SK-N-SH (cell line): ENCODE measurements at places on chromosomes 7 and 10.

DNA sequence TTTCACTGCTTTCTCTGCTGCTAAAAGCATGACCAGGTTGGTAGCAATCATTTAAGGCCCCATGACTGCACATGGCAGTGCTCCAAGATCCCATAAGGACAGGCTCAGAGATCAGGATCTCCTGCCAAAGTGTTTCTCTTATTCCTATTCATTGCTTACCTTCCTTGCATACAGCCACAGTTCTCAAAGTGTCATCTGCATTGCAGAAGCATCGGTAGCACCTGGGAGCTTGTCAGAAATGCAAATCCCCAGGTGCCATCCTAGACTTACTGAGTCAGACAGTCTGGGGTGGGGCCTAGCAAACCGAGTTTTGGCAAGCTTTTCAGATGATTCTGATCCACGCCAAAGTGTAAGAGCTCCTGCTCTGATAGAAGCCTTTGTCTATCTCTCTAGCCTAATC, 489.0 kb upstream of the AUTS2 start:
- no peak overlapping the region for H3K4me3 ChIP-seq
- DNase-seq: no peak
- no peak overlapping the region for H3K27ac ChIP-seq

DNA sequence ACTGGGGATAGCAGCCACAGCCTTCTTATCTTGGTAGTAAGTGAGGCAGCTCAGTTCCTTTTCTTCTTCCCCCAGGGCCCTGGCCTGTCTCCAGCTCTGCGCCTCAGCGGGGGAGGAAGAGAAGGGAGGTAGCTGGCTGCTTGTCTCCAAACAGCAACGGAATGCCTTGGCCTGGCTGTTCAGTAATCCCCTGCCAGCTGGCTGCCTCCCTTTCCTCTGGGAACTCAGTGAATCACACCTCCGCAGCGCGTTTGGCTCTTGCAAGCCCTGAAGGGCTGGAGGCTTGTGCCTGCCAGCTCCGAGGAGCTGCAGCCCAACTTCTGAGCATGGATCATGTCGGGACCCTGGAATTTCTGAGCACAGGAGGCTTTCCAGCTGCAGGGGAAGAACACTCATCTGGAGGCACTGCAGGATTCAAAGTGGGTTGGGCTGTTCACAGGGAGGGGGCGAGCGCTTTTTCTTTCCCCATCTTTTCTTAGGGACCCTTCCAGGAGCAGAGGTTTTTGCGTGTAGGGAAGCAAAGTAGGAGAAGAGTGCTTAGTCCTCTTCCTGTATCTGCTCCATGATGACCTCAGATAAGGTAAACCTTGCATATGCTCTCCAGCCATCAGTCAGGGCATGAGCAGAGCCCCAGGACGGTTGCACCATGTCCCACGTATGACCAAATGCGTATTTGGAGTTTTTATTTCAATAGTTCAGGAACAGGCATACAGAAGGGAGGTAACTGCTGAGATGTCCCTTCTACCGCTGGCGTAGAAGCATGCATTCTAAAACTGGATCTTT, 253.2 kb upstream of the INHBA start:
- H3K36me3 ChIP-seq: no peaks in the 10 kb centered on the region
- no peak overlapping the region; the same call in 1 of the 2 replicates for H3K4me3 ChIP-seq
- H3K27ac ChIP-seq: peak overlapping the region; percentile 50
- no peaks in the 10 kb centered on the region; the same call in none of the 2 replicates for H3K4me1 ChIP-seq

- DNase-seq: no peak
- H3K27me3 ChIP-seq: no peaks in the 10 kb centered on the region
- H3K4me1 ChIP-seq: no peaks in the 10 kb centered on the region
- H3K36me3 ChIP-seq: no peaks in the 10 kb centered on the region
Measured at GRCh38 chr7:25234336-25234735, 6.0 kb upstream of the NPVF start.

DNA sequence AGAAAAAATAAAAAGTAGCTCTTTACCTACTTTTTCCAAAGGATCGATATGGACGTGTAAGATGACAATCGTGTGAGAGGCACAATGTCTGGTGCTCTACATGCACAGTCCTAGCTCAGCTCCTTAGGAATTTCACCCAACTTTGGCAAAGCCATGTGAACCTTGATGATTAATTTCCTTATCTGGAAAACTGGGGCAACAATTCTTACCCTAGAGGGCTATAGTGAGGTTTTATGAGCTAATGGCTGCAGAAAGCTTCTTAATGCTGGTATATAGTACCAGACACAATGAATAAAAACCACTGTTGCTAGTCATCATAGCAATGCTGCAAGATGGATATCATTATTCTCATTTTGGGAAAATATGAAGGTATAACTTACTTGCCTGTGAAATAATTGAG, 202.7 kb downstream of the PARD3 start:
- peaks cover 31% of the 10 kb centered on the region; the same call in 1 of the 2 replicates for H3K4me1 ChIP-seq
- H3K27me3 ChIP-seq: no peaks in the 10 kb centered on the region
- no peak overlapping the region for H3K27ac ChIP-seq
- DNase-seq: no peak

- H3K27ac ChIP-seq: no peak overlapping the region
- no peak overlapping the region for H3K4me3 ChIP-seq
- no peaks in the 10 kb centered on the region for H3K4me1 ChIP-seq
- H3K27me3 ChIP-seq: no peaks in the 10 kb centered on the region
- DNase-seq: no peak
Measured at GRCh38 chr10:32556783-32557395, 110.9 kb downstream of the CCDC7 start.

DNA sequence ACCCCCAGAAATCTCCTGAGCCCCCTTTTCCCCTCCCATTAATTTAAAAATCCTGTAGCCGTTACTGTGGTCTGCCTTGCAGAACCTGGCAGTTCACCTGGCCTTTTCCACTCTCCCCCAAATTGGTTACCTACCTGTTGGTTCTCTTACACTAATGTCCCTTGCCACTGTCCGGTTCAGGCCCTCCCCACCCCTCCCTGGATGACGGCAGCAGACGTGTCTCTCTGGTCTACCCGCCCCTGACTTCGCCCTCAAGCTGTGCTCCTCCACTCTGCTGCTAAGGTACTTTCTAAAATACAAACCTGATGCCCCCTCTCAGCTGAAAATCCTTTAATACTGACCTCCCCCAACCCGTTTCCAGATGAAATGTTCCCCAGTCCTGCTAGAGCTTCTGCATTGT, 15.6 kb upstream of the SH3PXD2A start:
- no peak overlapping the region for H3K27ac ChIP-seq
- no peaks in the 10 kb centered on the region for H3K4me1 ChIP-seq
- H3K27me3 ChIP-seq: no peaks in the 10 kb centered on the region
- no peak for DNase-seq
- no peaks in the 10 kb centered on the region for H3K36me3 ChIP-seq
- no peak overlapping the region for H3K4me3 ChIP-seq

- no peaks in the 10 kb centered on the region for H3K27me3 ChIP-seq
- H3K36me3 ChIP-seq: no peaks in the 10 kb centered on the region
- no peaks in the 10 kb centered on the region for H3K4me1 ChIP-seq
- DNase-seq: peak; percentile 70
- no peak overlapping the region for H3K27ac ChIP-seq
Measured at GRCh38 chr10:95363303-95363912, 72.6 kb upstream of the PDLIM1 start.

GRCh38 chr10:43202224-43202656, 64.0 kb downstream of the CSGALNACT2 start:
- H3K4me1 ChIP-seq: no peaks in the 10 kb centered on the region; the same call in 1 of the 2 replicates
- H3K4me3 ChIP-seq: no peak overlapping the region
- peak; percentile 36 for DNase-seq
- no peak overlapping the region for H3K27ac ChIP-seq
- no peaks in the 10 kb centered on the region for H3K36me3 ChIP-seq

GRCh38 chr10:75770626-75771081, 339.2 kb downstream of the LRMDA start:
- H3K27me3 ChIP-seq: no peaks in the 10 kb centered on the region
- no peak overlapping the region for H3K4me3 ChIP-seq
- DNase-seq: no peak
- H3K27ac ChIP-seq: no peak overlapping the region
- no peaks in the 10 kb centered on the region for H3K36me3 ChIP-seq

DNA sequence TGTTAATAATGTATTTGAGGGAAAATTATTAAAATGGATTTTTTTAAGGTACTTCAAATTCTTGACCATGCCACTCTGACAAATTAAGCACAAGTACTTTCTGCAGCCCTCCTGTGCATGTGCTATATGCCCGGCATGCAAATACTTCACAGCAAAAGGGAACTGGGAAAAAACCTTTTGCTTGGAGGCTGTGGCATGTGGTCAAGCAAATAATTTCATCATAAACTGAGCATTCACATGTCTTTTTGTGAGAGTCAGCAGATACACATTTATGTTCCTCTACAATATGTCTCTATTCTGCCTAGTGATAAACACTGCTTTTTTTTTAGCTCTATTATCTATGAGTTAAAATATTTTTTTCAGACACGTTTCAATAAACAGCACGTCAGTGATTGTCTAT, 53.7 kb upstream of the SEMA3A start:
- no peak overlapping the region for H3K4me3 ChIP-seq
- H3K27ac ChIP-seq: no peak overlapping the region
- DNase-seq: no peak
- H3K36me3 ChIP-seq: no peaks in the 10 kb centered on the region

GRCh38 chr7:1372063-1372462, 87.2 kb downstream of the MICALL2 start:
- no peak overlapping the region for H3K27ac ChIP-seq
- H3K36me3 ChIP-seq: no peaks in the 10 kb centered on the region
- H3K4me1 ChIP-seq: no peaks in the 10 kb centered on the region
- H3K27me3 ChIP-seq: peaks cover 97% of the 10 kb centered on the region

DNA sequence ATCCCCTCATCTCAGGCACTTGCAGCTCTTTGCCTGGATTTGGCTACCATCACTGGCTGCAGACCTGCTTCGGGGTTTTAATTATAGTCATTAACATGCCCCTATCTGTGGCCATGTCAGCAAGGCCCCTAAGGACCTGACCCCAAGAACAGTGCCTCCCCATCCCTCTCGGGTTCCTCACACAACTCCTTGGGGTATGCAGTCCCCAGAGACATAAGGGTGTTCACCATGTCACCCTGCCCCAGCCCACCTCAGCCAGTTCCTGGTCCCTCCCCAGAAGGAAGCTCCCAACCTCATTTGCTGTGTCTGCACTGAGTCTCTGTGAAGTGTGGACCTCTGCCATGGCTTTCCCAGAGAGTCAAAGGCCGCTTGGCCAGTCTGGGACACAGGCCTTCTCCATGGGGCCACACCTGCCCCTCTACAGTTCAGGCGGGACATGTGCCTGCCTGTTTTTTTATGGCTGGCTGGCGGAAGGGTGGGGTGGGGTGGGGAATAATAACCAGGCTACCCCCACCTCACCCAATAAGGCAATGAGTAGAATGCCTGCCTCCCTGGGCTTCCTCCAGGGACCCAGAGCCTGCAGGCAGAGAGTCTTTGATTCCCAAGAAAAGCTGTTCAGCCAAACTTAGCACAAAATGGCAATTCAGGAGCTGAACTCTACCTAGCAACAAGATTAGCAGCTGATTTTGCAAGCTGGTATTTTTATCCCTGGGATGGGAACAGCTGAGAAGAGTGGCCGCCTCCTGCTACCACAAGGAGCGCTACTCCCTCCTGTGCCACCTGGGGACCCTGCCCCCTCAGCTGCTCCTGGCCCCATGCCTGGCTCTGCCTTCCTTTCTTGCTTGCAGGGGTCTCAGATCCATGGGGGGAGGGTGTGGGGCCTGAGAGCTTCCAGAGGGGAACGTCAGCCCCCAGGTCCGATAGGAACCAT, 23.7 kb upstream of the CAMK2B start:
- H3K27me3 ChIP-seq: peaks cover 10% of the 10 kb centered on the region; the same call in 1 of the 2 replicates
- H3K36me3 ChIP-seq: no peaks in the 10 kb centered on the region
- DNase-seq: no peak
- no peak overlapping the region for H3K27ac ChIP-seq
- H3K4me3 ChIP-seq: no peak overlapping the region
- H3K4me1 ChIP-seq: no peaks in the 10 kb centered on the region

DNA sequence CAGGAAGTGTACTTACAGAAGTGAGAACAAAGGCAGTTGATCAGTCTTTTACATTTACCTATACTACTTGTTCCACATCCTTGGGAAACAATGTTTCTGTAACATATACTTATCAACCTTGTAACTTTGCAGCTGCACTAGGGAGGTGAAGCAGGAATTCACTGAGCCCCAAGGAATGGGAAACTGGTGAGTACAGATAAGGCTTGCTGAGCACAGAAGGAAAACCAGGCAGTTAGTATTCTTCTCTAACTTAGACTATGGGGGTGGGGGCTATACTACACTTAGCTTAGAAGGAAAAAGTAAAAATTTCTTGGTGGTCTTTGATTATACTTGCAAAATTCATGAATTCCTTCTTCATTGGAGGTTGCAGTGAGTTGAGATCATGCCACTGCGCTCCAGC, 6.9 kb upstream of the ZNF33A start:
- DNase-seq: no peak
- H3K4me1 ChIP-seq: no peaks in the 10 kb centered on the region
- no peak overlapping the region for H3K4me3 ChIP-seq
- H3K36me3 ChIP-seq: no peaks in the 10 kb centered on the region
- H3K27ac ChIP-seq: no peak overlapping the region

GRCh38 chr7:133633055-133633454, 380.2 kb downstream of the EXOC4 start:
- peaks cover 18% of the 10 kb centered on the region for H3K36me3 ChIP-seq
- H3K4me1 ChIP-seq: no peaks in the 10 kb centered on the region
- DNase-seq: no peak
- H3K4me3 ChIP-seq: no peak overlapping the region
- H3K27ac ChIP-seq: no peak overlapping the region
- no peaks in the 10 kb centered on the region for H3K27me3 ChIP-seq

- no peak overlapping the region for H3K4me3 ChIP-seq
- no peak overlapping the region for H3K27ac ChIP-seq
- H3K4me1 ChIP-seq: no peaks in the 10 kb centered on the region
- no peaks in the 10 kb centered on the region for H3K36me3 ChIP-seq
Measured at GRCh38 chr10:3873728-3874461, 88.9 kb upstream of the KLF6 start.

GRCh38 chr10:52077814-52078213, 236.3 kb upstream of the DKK1 start:
- H3K4me1 ChIP-seq: no peaks in the 10 kb centered on the region
- DNase-seq: no peak
- H3K27me3 ChIP-seq: no peaks in the 10 kb centered on the region
- no peak overlapping the region for H3K4me3 ChIP-seq

GRCh38 chr7:95330204-95330960, 6.0 kb upstream of the PON1 start:
- H3K4me1 ChIP-seq: peaks cover 2% of the 10 kb centered on the region; the same call in 1 of the 2 replicates
- peak overlapping the region; percentile 52 for H3K4me3 ChIP-seq
- H3K27me3 ChIP-seq: no peaks in the 10 kb centered on the region
- no peak for DNase-seq
- no peaks in the 10 kb centered on the region for H3K36me3 ChIP-seq

- DNase-seq: no peak
- H3K4me1 ChIP-seq: no peaks in the 10 kb centered on the region
- no peak overlapping the region for H3K4me3 ChIP-seq
- no peak overlapping the region for H3K27ac ChIP-seq
- no peaks in the 10 kb centered on the region; the same call in 1 of the 2 replicates for H3K27me3 ChIP-seq
- no peaks in the 10 kb centered on the region for H3K36me3 ChIP-seq
Measured at GRCh38 chr10:100114976-100115770, 33.5 kb upstream of the CPN1 start.
